ENCODE measurements at places on chromosomes 2 and 18. TPM values are rescaled to one million over a fixed set of nuclear protein-coding genes. Genes with fewer than 3 reads are reported as not detected.

CACNB4 gene
- total RNA-seq = 6.9 TPM

DNA sequence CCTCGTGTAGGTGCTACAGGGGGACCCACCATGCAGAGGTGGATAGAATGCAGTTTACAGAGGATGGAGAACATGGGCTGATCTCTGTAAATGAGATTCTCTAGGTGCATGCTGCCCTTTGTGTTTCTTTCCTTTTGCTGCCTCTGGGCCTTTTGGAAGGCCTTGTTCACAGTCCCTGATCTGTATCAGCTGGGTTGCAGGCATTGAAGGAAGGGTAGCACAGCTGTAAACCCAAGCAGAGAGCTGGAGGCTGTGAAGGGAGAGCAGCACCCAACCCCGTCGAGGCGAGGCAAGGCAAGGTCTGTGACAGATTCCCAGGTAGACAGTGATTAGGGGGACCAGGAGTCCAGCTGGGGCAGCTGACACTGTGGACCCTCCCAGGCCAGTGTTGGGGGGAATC is 56.1 kb upstream of the SOS1 start:
- no peak for DNase-seq

ANKRD30BL gene
- total RNA-seq = 0.39 TPM

- DNase-seq = no peak
Observed at GRCh38 chr2:23375448-23375847, 9.5 kb upstream of the KLHL29 start.

DNA sequence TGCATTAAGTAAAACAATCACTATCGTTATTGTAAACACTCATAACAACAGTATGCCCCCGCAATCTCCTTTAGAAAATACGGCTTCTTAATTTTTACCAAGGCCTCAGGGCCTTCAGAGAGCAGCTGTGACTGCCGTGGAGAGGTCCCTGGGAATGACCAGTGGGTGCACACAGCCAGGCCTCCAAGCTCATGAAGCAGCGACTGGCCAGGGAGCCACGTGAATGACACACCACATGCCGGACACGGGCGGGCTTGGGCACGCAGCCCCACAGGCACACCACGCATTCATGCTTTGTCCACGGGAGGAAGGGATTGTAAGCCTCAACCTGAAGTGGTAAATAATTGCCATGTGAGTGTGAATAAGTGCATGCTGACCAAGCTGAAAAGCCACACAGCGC is 121.0 kb downstream of the EIPR1 start:
- DNase-seq = no peak

ARHGAP28 gene
- 10.5 TPM for total RNA-seq
